A172 (cell line): ENCODE measurements at places on chromosomes 6 and 20. TPM values are rescaled to one million over a fixed set of nuclear protein-coding genes. Genes with fewer than 3 reads are reported as not detected.

The RCAN2 gene
- 0.22 TPM in 1 of 2 replicates, not detected in the other for total RNA-seq

The DEK gene
- total RNA-seq = 193 and 213 TPM in 2 replicates

The ZC2HC1B gene
- total RNA-seq = not detected in 2 replicates

The PSORS1C2 gene
- total RNA-seq = not detected in 2 replicates

The GSTA4 gene
- 14.9 and 15.7 TPM in 2 replicates for total RNA-seq

The BPI gene
- not detected in 2 replicates for total RNA-seq

The SRMS gene
- total RNA-seq = not detected in 2 replicates

The TREML1 gene
- total RNA-seq = not detected in 2 replicates

The KIF16B gene
- total RNA-seq = 11.2 and 12.6 TPM in 2 replicates

The TXLNB gene
- 0.17 and 0.22 TPM in 2 replicates for total RNA-seq

The PTPRA gene
- 30.2 and 43.4 TPM in 2 replicates for total RNA-seq

The FAM184A gene
- total RNA-seq = 3.1 and 4.6 TPM in 2 replicates

The HINT3 gene
- 22.0 and 24.5 TPM in 2 replicates for total RNA-seq

The KCNK5 gene
- not detected in 2 replicates for total RNA-seq

The TPD52L1 gene
- total RNA-seq = 2.9 and 3.2 TPM in 2 replicates

The PEX7 gene
- total RNA-seq = 9.4 and 11.6 TPM in 2 replicates

The SLC22A7 gene
- total RNA-seq = not detected in 2 replicates

The SMAP1 gene
- total RNA-seq = 22.3 and 24.7 TPM in 2 replicates

The ACAT2 gene
- total RNA-seq = 45.3 and 46.1 TPM in 2 replicates

The FKBP5 gene
- total RNA-seq = 8.3 TPM in 2 replicates

The BAK1 gene
- 23.1 and 27.1 TPM in 2 replicates for total RNA-seq

The VSTM2L gene
- total RNA-seq = 0.24 and 1.4 TPM in 2 replicates

The THBD gene
- total RNA-seq = 0.07 and 0.17 TPM in 2 replicates
